ENCODE measurements at places on chromosomes 5 and 9. TPM values are rescaled to one million over a fixed set of nuclear protein-coding genes. Genes with fewer than 3 reads are reported as not detected.

DNA sequence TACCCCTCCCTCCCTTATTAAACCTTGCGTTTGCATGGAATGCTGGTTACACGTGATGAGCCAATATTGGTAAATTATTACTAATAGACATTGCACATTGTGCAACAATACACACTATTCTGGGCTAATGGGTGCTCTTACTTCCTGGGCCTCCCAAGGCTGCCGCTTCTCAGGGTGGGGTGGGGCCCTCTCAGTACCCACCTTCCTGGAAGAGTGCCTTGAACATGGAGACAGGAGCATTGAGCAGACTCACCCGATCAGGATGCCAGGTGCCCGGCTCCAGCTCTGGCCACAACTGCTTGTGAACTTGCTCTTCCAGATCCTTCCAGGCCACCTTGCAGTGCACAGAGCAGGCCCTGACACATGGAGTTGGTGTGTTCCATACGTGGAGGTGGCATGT is 24.7 kb upstream of the CEP72 start:
- no peaks in the 10 kb centered on the region for H3K4me1 ChIP-seq
- no peak overlapping the region for H3K4me3 ChIP-seq
- H3K36me3 ChIP-seq = no peaks in the 10 kb centered on the region
- no peak for DNase-seq
- peaks cover 32% of the 10 kb centered on the region for H3K27me3 ChIP-seq

DNA sequence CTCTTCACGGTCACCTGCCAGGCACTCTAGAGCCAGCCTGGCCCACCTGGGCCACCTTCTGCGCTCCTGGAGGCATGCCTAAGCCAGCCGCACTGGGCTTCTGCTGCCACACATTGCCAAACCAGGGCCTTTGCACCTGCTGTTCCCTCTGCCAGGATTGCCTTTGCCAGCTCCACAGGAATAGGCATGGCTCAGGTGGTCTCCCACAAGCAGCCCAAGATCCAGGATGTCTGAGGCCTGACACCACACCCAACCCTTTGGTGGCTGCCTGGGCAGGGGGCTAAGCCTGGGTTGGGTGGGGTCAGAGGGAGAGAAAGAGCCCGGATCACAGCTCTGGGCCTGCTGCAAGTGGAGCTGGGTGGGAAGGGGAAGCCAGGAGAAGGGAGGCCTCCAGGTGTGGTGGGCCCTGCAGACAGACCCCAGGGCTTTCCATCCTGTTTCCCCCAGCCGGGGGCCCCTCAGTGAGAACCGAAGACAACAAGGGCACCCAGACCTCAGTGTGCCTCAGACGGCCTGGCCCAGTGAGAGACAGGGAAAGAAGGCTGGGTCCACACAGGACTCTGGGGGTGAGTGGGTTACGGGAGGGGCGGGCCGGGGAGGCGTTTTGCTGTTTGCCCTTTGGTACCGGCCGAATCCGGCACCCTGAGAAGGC is 672 bp upstream of the SUSD3 start:
- no peak overlapping the region for H3K27ac ChIP-seq
- no peaks in the 10 kb centered on the region for H3K4me1 ChIP-seq
- H3K27me3 ChIP-seq = no peaks in the 10 kb centered on the region
- H3K36me3 ChIP-seq = no peaks in the 10 kb centered on the region

The SLC34A3 gene
- not detected for total RNA-seq

DNA sequence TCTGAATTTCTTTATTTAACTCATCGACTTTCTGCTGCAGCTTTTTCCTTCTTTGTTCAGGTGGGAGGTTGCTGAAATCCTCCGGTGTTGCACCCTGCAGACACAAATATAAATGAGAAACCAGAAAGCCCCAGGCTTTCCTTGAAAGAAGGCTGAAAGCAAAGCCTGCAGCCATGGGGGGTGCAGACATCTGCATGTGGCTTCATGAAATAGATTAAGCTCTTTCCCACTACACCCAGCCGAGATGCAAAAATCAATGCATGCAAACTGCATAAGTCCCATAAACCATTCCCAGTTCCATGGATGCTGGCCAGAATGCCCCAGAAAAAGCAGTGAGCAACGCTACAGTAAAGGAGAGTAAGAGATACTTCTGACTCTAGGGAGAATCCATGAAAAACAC is 73.6 kb downstream of the USP20 start:
- peaks cover 16% of the 10 kb centered on the region for H3K36me3 ChIP-seq
- DNase-seq = no peak
- no peaks in the 10 kb centered on the region for H3K27me3 ChIP-seq
- H3K4me3 ChIP-seq = no peak overlapping the region
- peaks cover 24% of the 10 kb centered on the region for H3K4me1 ChIP-seq

The TAL2 gene
- total RNA-seq = not detected

DNA sequence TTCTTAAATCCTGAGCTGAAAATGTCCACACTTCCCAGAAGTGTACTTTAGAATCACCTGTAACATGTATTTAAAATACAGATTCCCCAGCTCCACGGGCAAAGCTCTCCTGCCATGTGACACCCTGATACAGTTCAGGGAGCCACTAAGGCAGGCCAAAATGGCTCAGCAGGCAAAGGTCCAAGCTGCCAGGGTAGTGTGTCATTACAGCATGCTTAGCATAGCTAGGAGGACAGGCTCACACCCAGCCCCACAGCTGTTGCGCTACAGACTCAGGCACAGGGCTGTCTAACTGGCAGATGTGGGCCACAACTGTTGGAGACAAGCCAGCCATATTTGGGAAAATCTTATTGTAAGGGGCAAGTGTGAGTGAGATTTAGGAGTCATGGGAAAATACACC is 73.0 kb downstream of the C9orf85 start:
- H3K4me1 ChIP-seq = no peaks in the 10 kb centered on the region
- H3K27me3 ChIP-seq = no peaks in the 10 kb centered on the region
- H3K36me3 ChIP-seq = no peaks in the 10 kb centered on the region
- H3K4me3 ChIP-seq = no peak overlapping the region
- no peak overlapping the region for H3K27ac ChIP-seq
- DNase-seq = no peak

The LCN10 gene
- not detected for total RNA-seq

DNA sequence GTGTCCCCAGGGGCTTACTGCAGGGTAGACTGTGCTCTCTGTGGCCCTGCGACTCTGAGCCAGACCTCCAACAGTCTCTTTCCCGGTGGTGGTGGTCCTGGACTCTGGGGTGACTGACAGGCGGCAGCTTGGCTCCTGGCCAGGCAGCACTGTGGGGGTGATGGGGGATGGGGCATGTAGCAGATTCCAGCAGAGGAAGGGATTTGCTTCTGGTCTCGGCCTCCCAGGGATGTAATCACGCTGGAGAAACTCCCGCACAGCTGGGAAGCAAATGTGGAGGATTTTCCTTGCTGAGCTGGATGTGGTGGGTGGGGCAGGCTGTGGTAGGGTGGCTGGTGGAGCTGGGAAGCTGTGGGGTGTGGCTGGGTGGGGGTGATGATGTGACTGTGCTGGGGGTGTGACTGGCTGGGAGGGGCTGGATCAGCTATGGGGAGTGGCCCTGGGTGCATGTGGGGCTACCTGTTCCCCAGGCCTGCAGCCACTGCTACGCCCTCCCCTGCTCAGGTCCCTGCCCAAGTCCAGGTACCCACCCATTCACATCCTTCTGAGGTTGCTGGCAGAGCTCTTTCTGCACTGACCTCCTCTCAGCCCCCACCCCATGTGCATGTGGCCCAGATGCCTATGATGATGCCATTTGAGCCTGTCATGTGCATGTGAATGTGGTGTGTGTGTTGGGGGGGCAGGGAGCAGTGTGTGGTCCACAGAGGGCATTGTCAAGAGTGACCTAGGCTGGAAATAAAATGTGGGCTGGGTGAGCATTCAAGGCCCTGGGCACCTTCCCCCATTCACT is 3.8 kb downstream of the NDST1 start:
- peaks cover 67% of the 10 kb centered on the region for H3K4me1 ChIP-seq
- peak; percentile 80 for DNase-seq
- H3K27me3 ChIP-seq = no peaks in the 10 kb centered on the region
- peaks cover 33% of the 10 kb centered on the region for H3K36me3 ChIP-seq
- no peak overlapping the region for H3K27ac ChIP-seq
